ENCODE measurements at places on chromosomes 6 and 20. TPM values are rescaled to one million over a fixed set of nuclear protein-coding genes. Genes with fewer than 3 reads are reported as not detected.

The APOM gene
- 0.96 TPM for total RNA-seq

The C6orf58 gene
- not detected for total RNA-seq

The NKX2-2 gene
- total RNA-seq = not detected

The PLAGL1 gene
- 3.2 TPM for total RNA-seq
